Non-pigmented ciliary epithelial cell (primary cell): ENCODE measurements at places on chromosomes 4 and X.

- DNase-seq: no peak
Measured at GRCh38 chr4:118280501-118281218, 72.1 kb downstream of the PRSS12 start.

GRCh38 chr4:141058591-141059512, 74.4 kb downstream of the RNF150 start:
- DNase-seq: peak; percentile 73

DNA sequence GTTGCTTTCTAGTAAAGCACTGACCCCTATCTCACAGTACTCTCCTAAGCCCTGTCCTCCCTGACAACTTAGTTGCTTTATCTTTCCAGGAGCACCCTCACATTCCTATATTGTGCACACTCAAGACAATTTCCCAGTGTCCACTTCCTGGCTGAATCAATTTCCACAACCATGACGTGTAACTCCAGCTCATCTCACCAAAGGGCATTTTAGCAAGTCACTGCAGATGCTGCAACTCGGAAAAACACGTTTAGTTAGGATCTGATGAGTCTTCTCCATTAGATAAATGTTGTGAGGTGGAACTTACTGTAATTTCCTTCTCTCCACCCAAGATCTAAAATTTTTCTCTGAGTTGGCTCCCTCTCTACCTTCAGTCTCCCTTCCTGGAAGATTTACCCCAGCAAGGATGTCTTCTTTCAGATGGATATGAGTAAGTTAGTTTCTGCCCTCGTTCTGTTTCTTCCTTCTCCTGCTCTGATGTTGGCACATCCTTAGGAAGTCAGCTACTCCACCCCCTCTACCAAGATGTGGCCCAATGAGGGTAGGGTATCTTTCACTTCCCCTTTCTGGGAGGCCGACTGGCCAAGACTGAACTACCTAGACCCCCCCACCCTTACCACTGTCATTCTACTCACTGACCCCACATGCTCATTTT, 28.8 kb upstream of the IL13RA1 start:
- DNase-seq: no peak

DNA sequence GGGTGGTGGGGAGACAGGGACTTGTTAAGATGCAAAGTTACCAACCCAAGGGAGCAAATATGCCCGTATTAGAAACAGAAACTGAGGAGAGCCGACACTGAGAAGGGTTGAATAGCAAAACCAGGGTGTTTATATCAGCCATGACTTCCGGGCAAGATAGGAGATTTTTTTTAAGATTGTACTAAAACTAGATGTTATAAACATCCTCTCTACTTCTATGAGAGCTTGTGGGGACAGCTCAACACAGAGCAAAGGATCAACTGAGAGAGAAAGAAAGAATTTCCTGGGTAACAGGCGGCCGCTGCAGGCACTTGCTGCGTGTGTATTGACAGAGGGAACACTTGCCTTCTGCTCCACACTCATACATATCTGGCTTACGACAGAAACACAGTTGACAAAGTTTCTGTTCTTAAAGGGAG, 49.1 kb upstream of the FBXW7 start:
- no peak for DNase-seq

- DNase-seq: no peak
Measured at GRCh38 chr4:146049802-146050201, 111.2 kb upstream of the ZNF827 start.

GRCh38 chr4:123568936-123569335, 172.3 kb downstream of the SPRY1 start:
- no peak for DNase-seq

DNA sequence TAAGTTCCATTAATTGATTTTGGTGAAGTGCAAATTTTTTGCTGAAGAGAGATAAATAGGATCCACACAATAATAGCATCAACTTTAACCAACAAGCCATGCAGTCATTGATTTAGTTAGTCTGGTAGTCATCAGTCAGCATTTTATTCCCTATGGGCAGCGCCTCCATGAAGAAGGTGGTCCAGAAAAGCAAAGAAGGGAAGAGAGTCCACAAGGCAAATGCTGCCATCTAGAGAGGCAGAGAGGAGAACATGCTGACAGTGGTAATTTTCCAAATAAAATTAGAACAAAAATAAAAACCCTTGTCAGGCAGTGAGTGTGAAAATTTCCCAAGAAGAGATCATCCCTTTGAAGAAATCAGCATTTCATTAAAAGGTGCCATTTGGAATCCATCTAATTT, 366.7 kb upstream of the FAM241A start:
- DNase-seq: no peak

DNA sequence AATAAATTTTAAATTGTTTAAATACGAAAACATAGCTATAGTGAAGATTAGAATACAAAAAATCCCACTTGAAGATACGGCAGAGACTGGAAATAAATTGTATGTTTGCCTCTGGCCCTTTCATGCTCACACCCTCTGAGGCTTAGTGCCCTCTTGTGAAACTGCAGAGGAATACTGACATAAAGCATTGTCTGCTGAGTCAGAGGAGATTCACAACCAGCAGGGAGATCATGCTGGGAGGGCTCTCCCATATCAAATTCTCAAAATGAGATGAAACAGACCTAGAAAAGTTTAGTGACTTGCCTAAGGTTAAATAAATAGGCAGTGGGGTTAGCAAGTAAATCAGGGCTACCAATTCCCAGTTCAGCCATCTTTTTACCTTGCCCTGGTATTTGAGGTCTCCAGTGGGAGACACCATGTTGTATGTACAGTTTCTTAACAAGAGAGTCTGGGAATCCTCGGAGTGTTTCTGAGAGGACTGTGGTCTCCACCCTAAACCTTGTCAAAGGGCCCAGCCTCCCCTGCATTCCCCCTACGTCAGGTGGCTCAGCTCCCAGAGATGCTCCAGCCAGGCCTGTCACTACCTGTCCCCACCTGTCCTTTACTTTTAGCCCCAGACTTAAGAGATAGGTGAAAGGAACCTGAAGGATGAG, 581.4 kb upstream of the DIPK2B start:
- DNase-seq: no peak

- DNase-seq: no peak
Measured at GRCh38 chr4:53234111-53234510, 131.8 kb downstream of the SCFD2 start.
